ENCODE measurements at places on chromosomes 3 and 15.
A peak's percentile ranks its signal among the peaks of the same experiment; 100 is the strongest.

DNA sequence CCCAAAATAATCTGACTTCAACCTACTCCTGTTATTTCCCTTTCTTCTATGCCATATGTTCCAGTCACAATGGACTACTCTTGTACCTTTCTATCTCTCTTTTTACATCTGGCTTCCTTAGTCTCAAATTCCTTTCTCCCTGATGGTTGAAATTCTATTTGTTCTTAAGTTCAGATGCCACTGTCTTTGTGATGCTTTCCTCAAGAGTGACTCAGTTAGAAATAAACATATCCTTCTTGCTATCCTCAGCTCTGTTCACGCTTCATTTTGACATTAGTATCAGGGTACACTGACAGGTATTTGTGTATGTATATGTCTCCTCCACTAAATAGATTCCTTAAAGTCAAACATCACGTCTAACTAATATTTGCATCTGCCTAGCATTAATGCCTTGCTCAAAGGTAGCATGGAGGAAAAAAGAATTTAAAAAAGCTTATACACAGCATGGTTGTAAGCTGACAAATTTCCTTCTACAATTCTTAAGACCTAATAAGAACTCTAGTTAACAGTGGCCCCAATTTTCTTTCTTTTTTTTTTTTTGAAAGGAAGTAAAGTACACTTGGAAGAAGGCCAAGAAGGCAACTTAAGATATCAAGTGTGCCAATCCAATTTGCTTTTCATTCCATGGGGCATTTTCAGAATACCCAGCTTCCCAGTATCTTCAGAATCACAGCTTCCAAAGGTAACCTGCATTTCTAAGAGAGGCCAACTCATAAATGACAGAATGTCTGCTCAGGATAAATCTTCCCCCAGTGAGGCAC lies 58.0 kb downstream of the CHAC1 start:
- DNase-seq, result no peak

DNA sequence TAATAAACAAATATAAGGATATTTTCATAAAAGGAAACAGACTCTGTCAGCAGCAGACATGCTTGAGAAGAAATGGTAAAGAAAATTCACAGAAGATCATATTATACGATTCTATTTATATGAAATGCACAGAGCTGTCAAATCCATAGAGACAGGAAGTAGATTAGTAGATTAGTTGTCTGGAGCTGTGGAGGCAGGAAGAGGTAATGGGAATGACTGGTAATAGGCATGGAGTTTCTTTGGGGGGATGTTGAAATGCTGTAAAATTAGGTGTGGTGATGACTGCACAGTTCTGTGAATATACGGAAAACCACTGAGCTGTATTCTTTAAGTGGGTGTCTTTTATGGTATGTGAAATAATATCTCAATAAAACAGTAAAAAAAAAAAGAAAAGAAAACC lies 35.3 kb downstream of the CEP152 start:
- DNase-seq, result no peak

DNA sequence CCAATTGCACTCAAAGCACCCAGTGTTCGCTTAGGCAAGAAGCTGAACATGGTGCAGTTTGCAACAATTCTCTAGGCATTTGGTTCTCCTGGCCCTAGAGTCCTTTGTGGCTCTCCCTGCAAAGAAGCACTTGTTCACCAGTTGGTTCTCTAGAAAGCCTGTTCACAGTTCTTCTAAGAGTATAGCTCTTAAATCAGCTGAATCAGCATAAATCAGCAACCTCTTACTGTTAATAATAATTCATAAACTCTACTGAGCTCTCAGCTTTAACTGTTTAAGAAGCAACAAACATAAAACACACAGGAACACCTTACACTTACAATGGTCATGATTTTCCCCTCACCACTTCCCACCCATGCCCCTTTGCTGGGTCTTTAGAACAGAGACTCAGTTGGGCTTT lies 56.8 kb upstream of the PPP2R3A start:
- DNase-seq, result no peak

DNA sequence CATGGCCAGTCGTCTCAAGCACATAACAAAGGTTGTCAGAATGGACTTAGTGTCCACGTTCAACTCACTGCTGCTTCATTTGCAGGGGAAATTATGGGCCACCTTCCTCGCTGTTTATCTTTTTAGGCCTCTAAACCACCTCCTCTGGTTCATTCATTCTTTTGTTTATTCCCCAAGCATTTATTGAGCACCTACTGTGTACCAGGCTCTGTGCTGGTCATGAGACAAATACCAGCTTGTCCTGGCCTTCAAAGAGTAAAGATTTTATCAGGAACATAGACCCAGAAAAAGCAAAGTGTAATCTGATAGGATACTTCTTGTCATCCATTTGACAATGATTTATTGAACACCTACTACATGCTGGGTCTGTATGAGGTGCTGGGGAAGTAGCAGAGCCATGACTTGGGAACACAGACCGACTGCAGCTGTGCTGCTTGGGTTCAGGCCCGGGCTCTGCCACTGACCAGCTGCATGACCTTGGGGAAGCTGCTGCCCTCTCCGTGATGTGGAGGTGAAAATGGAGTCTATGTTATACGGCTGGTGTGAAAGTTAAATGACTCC lies 63.4 kb upstream of the SLC6A6 start:
- no peak for DNase-seq

GRCh38 chr15:73538123-73538522 lies 95.1 kb downstream of the NPTN start:
- DNase-seq, result no peak

DNA sequence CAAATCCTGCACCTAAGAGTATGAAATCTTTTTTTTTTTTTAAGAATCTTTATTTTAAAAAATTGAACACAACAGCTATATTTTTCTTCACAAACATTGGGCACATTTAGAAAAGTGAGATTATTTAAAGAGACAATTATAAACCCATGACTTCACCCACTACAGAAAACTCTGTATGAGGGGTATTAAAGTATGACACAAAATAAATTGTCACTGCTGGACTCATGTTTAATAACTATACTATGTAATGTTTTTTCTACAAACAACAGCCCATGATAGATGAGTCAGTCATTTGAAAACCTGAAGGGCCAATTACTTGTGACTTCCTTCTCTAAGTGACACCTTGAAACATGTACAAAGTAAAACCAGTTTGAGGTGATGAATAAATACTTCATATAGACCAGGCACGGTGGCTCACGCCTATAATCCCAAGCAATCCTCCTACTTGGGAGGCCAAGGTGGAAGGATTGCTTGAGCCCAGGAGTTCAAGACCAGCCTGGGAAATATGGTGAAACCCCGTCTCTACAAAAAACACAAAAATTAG lies 36.0 kb downstream of the AQR start:
- DNase-seq, result no peak

GRCh38 chr3:52685285-52685708 lies 416 bp downstream of the PBRM1 start:
- no peak for DNase-seq

- peak; percentile 91 for DNase-seq
These were observed 89.9 kb upstream of the FLNB start for GRCh38 chr3:57918123-57918837.

GRCh38 chr15:99558084-99558483 lies 7.7 kb upstream of the MEF2A start:
- no peak for DNase-seq

- DNase-seq, result peak; percentile 95
These were observed 64.8 kb downstream of the RFTN1 start for GRCh38 chr3:16448639-16449070.

- DNase-seq, result peak; percentile 37
These were observed 37.9 kb downstream of the RPL39L start for GRCh38 chr3:187101184-187102072.
